ENCODE measurements at places on chromosomes 5 and 9. TPM values are rescaled to one million over a fixed set of nuclear protein-coding genes. Genes with fewer than 3 reads are reported as not detected.

GRCh38 chr5:170449232-170449631 is 54.6 kb upstream of the KCNIP1 start:
- no peaks in the 10 kb centered on the region for H3K36me3 ChIP-seq
- no peak overlapping the region for H3K4me3 ChIP-seq
- H3K4me1 ChIP-seq: no peaks in the 10 kb centered on the region
- no peak for DNase-seq

DNA sequence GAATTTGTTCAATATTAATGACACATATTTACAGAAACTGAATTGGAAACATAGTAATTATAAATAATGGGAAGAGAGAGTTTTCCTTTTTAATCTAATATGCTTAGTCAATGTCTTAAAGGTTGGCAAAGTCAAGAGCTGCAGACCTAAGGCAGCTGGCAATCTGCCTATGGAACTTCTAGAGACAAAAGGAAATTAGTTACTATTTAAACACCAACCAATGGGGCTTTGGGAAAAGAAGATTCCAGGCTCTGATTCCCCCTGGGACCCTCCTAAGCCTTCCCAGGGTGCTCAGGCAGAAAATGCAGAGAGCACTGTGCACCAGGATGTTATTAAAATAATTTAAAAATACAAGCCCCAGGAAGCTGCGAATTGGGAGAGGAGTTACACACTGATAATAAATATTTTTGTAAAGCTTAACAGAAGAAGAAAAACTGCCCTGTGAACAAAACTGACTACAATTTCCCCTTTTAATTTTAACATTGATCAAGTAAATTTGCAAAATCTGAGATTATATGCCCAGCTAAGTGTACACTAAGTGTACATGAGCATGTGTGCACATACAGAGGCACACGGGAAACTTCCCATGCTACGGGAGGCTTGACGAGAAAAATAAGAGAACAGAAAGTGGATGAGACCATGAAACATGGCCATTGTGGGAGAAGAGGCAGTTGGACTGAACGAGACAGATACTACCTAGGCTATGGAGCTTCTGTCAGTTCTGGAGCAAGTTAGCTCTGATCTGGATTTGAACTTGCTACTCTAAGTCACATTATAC is 77.4 kb upstream of the ADAMTS16 start:
- no peaks in the 10 kb centered on the region for H3K27me3 ChIP-seq
- H3K27ac ChIP-seq: no peak overlapping the region
- H3K4me1 ChIP-seq: no peaks in the 10 kb centered on the region
- DNase-seq: no peak
- H3K4me3 ChIP-seq: no peak overlapping the region

DNA sequence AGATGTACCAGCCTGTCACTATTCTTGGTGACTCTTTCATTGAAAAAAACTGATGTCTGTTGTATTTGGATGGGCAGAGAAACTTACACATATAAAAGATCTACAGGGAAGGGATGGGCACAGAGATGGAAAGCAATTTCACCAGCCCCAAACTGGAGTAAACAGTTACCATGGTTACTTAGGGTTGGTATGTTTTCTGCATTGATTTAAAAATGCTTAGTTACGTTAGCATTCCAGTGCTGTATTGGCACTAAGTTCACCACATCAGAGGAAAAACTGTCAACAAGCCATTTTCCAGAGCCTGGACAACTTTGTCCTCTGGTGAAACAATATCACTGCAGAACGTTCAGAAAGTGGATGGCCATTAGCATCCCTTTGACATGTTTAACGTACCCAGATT is 28.0 kb downstream of the MARCHF3 start:
- H3K4me3 ChIP-seq: no peak overlapping the region
- H3K27me3 ChIP-seq: no peaks in the 10 kb centered on the region
- no peaks in the 10 kb centered on the region for H3K4me1 ChIP-seq

Gene C5orf47
- not detected for total RNA-seq

Gene OTULINL
- 14.6 TPM for total RNA-seq

Gene PCDHA8
- not detected for total RNA-seq

Gene HABP4
- total RNA-seq: 11.5 TPM

All from natural killer cell treated with Interleukin-12 subunit alpha and Interleukin-12 subunit beta and Interleukin-15 and Interleukin-18, amount 100 ng/mL, for 72 hours (primary cell).